DMS153 (cell line): ENCODE measurements at places on chromosomes 3 and 15.

- no peak for DNase-seq
Measured at GRCh38 chr15:58369956-58370355, 61.8 kb upstream of the LIPC start.

DNA sequence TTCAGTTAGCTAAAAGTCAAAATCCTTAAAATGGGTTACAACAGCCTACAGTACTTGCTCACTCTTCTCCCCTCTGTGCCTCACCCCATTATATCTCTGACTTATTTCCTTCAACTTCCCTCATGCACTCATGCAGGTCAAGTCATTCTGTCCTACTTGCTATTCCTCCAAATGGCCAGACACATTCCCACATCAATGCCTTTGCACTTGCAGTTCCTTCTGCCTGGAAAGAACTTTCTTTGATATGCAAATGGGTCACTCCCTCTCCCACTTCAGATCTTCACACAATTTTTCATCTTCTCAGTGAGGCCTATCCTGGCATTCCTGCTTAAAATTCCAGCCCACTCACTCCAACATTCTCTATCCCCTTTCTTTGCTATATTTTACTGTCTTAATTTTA, 547.2 kb upstream of the TGFBR2 start:
- no peak for DNase-seq

DNA sequence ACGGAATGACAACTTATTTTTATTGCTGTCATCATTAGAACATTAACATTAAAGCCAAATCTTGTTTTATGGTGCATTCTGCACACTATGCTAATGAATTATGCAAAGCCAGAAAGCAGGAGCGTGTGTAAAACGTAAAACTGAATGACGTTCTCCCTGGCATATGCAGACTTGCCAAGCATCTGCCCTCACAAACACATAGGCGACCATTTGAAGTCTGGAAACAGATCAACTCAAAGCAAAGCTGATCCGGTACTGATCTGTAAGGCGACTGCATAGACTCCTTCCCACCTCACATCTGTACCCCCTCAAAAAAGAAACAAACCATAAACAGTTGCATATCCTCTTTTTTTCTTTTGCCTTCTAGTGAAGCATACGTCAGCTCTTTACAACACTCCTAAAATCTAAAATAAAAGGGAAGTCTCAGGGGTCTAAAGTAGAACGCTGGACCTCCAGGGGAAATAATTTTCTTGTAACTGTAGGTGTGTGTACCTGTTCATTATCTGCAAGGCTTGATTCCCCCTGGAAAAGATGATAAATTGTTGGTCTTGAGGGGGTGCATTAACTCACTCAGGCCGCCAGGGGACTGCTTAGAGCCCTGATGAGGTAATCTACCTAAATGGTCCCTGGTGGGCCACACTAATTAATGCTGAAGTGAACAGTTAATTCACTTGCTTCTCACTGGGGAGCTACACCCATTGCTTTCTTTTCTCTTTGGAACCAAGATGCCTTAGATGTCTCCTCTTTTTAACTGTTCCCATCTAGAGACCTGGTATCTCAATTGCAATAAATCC, 231.4 kb downstream of the CDIN1 start:
- no peak for DNase-seq

GRCh38 chr3:189233225-189233858, 61.6 kb downstream of the TPRG1 start:
- DNase-seq: peak; percentile 36

GRCh38 chr3:168117059-168117458, 21.3 kb upstream of the GOLIM4 start:
- peak; percentile 49 for DNase-seq

DNA sequence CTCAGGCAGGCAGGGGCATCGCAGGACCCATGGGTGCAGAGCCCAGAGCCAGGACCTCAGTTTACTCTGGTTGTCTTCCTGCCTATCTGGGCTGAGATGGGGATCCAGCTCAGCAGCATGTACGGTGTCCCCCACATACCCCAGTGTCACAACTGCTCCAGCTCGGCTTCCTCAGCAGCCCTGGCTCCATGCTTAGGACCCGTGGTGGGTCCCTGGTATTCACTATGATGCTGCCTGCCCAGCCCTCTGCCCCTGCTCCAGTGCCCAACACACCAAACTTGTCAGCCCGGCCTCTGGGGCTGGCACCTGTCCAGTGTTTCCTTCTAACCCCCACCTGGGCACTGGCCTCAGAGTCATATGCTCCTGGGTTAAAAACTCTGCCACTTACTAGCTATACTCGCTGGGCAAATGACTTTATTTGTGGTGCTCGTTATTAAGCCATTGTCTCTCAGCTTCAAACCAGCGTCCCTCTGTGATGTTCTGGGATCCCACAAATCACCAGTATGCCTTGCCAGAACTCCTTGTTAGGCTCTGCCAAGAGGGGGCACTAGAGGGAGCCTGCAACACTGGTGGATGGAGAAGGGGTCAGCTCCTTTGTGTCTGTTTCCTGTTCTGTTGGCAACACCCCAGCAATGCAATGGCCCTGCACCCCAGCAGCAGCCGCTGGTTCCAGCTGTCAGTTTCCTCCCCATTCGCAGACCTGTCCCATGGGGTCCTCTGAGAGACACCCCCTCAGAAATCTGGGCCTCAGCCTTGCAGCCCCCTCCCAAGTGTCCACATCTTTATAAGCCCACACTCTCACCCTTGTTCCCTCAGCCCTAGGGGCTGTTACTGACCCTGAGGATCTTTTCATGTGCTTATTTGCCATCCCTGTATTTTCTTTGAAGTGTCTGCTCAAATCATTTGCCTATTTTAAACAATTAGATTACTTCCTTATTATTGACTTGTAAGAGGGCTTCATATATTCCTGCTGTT, 24.1 kb upstream of the MRPS22 start:
- no peak for DNase-seq

DNA sequence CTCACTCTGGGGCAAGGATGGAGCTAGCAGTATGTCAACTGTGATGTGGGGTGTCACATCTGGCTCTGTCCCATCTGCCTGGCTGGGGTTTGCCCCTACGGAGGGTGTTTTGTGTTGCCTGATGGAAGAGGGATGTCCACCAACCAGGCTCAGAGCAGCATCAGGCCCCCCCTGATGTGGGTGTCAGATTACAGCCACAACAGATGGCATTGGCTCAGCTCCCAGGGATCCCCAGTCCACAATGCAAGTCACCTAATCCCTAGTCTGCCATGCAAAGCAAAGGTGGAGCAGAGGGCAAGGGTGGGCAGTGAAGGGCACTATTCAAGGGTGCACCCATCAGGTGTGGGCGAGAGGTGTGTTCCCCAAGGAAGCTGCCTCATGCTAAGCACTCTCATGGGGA, 48.9 kb upstream of the AMOTL2 start:
- DNase-seq: peak; percentile 56

DNA sequence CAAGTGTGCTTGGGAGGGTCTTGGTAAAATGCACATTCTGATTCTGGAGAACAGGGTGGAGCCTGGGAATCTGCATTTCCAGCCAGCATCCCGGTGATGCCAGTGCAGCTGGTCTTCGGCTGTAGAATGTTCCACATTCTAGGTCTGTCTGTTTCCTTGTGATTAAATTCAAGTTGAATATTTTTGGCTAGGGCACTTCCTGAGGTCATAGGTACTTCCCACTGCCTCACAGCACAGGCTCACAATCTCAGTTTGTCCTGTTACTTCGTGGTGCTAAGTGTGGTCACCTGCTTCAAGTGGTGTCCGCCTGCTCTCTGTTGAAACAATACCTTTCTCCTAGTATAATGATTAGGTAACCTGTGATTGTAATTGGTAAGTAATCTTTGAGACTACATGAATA, 40.1 kb downstream of the FLNB start:
- DNase-seq: no peak

- no peak for DNase-seq
Measured at GRCh38 chr15:88334436-88334835, 77.9 kb upstream of the NTRK3 start.

GRCh38 chr15:31869686-31870307, 160.5 kb upstream of the CHRNA7 start:
- no peak for DNase-seq

- no peak for DNase-seq
Measured at GRCh38 chr15:25394898-25395297, 43.9 kb downstream of the UBE3A start.

GRCh38 chr15:97561529-97561928, 399.0 kb upstream of the ARRDC4 start:
- no peak for DNase-seq

DNA sequence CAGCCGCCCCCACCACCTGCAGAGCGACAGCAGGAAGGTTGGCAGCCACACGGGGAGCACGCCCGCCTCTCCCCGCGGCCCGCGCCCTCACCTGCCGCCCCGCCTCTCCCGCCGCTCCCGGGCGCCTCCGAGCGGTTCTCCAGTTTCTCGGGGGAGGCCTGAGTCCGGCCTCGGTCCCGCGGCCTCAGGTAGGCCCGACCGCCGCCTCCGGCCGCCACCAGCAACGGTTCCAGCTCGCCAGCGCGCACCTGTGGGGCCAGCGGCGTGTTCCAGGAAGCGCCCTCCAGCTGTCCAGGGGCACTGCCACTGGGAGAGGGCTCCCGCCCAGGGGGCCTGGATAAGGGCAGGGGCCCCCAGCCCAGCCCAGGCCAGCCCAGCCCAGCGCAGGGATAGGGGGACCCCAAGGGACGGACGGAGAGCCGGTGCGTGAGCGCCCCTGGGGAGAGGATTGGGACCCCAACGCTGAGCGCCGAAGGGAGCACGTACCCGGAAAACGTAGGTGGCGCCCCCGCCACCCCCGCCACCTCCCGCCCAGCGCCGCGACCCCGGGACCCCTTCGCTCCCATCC, 2.2 kb downstream of the LTK start:
- DNase-seq: no peak

- no peak for DNase-seq
Measured at GRCh38 chr3:16415911-16416476, 97.5 kb downstream of the RFTN1 start.

- no peak for DNase-seq
Measured at GRCh38 chr3:149216193-149216869, 5.3 kb downstream of the CP start.

DNA sequence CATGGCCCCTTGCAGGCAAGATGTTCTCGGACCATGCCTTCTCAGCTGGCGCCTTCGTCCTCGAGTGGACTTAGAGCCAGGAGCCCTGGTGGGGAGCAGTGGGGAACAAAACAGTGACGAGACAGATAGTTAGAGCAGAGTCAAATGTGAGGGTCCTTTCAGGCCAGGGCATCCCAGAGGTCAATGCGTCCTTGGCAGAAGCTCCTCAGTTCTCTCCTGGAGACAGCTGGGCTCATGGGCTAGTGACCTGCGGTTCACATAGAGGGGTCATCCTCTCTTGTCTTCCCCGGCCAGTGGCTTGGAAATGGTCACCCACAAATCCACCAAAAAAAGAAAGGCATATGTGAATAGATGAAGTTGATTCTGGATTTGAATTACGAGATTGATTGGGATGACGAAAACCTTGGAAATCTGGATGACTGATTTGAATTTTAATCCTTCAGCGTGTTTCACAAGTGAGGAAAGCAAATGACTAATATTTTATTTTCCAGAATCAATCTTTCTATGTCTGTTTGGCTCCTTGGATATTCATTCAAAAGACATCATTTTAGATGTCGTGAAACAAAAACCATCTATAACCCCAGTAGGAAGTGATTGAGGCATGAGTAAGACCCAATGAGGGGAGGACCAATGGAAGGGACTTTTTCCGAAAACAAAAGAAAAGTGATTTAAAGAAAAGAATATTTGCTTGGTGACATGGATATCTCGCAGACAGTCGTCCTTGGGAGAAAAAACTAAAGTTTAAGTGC, 84.5 kb downstream of the ASB7 start:
- no peak for DNase-seq

- no peak for DNase-seq
Measured at GRCh38 chr3:139530717-139531116, 8.8 kb downstream of the RBP1 start.

DNA sequence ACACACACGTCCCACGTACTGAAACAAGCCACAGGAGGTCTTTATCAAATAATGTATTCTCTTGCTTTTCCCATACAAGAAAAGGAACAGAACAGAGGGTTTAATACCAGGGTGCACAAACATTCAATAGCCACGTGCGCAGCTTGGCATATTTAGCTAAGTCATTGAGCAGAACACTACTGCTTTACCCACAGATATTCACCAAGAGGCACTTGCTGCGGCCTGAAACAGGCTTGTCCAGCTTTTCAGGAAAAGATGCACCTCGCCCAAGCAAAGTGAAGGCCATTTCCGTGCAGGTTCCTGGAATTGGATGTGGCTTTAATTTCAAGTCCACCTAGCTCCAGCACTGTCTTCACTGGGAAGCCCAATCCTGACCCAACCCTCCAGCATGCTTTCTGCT, 17.6 kb downstream of the ZDHHC3 start:
- no peak for DNase-seq

- peak; percentile 33 for DNase-seq
Measured at GRCh38 chr3:177109688-177110330, 87.5 kb downstream of the TBL1XR1 start.

- no peak for DNase-seq
Measured at GRCh38 chr3:2148561-2149340, 50.1 kb downstream of the CNTN4 start.

GRCh38 chr3:126781889-126782491, 78.0 kb downstream of the CHCHD6 start:
- no peak for DNase-seq

- no peak for DNase-seq
Measured at GRCh38 chr15:52529341-52529924, 753 bp upstream of the MYO5A start.

DNA sequence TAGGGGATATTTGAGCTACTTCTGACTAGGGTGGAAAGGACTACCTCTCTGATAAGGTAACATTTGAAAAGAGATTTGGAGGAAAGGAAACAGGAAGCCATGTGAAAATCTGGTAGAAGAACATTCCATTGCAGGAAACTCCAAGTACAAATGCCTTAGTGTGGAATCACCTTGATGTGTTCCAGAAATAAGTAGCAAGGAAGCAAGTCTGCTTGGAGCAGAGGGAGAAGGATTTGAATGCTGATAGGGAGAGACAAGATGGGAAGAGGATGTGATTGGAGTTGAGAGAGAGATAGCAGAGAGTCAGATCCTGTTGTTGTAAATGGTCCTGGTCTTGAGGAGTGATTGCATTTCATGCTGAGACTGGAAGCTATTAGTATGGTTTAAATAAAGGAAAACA, 335.1 kb upstream of the DCBLD2 start:
- no peak for DNase-seq

DNA sequence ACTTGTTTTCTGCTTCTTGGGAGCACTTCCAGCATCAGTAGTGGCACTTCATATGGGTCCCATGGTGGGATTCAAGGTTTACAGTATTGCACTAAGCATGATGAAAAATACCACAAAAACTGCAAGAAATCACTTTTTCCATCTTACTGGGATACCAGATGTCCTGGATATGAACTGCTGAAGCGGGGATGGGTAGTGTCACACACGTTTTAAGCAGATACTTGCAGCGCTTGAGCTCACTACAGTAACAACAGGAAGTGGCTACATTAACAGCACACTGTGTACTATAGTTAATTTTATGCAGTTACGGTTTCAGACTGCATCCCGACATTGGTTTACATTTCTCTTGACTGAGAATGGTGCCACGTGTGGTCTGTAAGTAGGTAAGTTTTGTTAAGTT, 3.5 kb upstream of the ISG20 start:
- DNase-seq: no peak

- DNase-seq: no peak
Measured at GRCh38 chr3:127450331-127450730, 140.2 kb downstream of the TPRA1 start.

GRCh38 chr3:169666076-169666375, 2.5 kb upstream of the MECOM start:
- no peak for DNase-seq
